HepG2 (cell line): ENCODE measurements at places on chromosomes 12 and 14. TPM values are rescaled to one million over a fixed set of nuclear protein-coding genes. Genes with fewer than 3 reads are reported as not detected.

- DNase-seq, result peak; percentile 2
Observed at GRCh38 chr14:46490238-46490685, 161.3 kb downstream of the RPL10L start.

GRCh38 chr14:69582212-69582611, 7.5 kb upstream of the CCDC177 start:
- DNase-seq, result no peak

DNA sequence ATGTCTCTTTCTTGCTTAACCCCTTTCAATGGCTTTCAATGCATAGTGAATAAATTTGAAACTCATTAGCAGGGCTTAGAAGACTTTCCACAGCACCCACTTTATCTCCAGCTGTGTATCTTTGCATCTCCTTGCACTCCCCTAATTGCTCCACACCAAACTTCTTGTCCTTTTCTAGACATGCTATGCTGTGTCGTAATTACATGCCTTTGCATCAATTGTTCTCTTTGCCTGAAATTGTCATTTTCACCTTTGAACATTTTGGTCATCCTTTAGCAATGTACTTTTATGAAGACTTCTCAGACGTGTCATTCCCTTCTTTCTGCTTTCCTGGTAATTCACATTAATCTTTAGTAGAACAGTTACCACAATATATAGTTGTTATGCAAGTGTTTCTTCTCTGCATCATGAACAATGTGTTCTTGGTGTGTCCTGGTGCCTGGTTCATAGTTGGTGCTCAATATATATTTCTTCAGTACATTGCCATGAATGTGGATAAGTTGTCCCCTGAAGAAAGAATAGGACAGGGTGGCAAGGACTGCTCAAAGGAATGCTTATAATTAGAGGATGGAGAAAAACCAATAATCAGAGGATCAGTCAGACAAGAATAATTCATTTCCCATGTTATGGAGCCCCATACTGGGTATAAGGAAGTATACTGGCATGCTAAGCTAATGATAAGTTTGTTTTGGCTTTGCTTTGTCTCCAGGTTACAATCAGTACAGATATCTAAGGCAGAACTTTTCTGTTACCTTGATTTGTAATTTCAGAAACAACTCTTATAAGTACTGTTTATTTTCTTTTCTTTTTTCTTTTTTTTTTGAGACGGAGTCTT, 27.2 kb downstream of the ARF6 start:
- DNase-seq, result no peak

GRCh38 chr14:92924247-92924646, 1.3 kb downstream of the CHGA start:
- no peak for DNase-seq

- DNase-seq, result peak; percentile 26
Observed at GRCh38 chr14:59328454-59328853, 136.7 kb downstream of the GPR135 start.

- no peak for DNase-seq
Observed at GRCh38 chr14:24508155-24508840, at the start of gene CMA1. CMA1 (minus strand) TSS chr14:24508265; CDS start chr14:24508235, 30 bp downstream.

DNA sequence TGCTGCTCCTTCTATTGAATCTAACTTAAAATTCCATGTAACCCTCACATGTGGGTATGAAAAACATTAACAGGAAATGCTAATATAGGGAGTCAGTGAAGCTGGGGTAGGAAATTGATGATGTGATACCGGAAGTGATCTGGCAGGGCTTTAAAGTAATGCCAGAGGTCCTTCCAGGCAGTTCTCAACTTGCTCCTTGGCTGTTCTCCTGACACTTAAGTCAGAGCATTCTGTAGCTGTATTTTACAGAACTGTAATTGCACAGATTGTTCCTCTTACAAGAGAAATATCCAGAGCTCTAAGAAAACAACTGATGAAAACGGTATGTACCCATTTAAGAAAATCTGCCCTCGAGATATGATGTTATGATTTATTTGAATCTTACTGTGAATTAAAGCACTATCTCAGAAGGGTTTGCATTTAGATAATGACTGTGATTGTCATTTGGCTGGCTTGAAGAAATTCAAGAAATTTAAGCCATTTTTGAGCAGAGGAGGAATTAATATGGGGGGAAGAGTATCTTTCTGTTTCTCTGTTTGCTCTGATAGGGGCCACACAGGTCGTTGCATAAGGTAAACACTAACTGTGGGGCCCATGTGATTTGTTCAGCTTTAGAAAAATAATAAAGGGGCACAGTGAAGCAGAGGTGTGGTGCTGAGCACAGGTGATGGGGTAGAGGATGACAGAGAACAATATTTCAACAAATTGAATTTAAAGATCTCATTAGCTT, 88.4 kb downstream of the BBS10 start:
- no peak for DNase-seq

Gene HIGD1C
- total RNA-seq, result not detected in 2 replicates

Gene PRIMA1
- 3.2 and 3.8 TPM in 2 replicates for total RNA-seq

Gene TTC9
- 0.13 and 0.14 TPM in 2 replicates for total RNA-seq

Gene TAS2R42
- not detected in 2 replicates for total RNA-seq

Gene LIN7A
- total RNA-seq, result 18.5 and 31.9 TPM in 2 replicates

Gene LPAR5
- total RNA-seq, result 0.07 and 0.09 TPM in 2 replicates

Gene MIP
- not detected in 2 replicates for total RNA-seq
